ENCODE measurements at places on chromosomes 12 and 14.

DNA sequence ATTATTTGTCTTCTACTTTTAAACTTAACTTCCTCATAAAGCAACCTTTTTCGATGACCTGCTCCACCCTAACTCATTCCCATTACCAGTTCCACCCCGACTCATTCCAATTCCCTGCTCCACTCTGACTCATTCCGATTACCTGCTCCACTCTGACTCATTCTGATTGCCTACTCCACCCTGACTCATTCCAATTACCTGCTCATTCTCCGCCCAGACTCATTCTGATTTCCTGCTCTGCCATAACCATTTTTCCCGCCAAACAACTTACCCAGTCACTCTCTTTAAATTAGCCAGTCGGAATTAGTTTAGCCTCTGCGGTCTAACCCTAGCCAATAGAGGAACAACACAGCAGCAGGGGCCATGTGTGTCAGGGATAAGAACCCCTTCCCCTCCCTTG is 249.1 kb downstream of the DPY19L2 start:
- no peak for DNase-seq

GRCh38 chr14:77883131-77883846 is 83.4 kb downstream of the ADCK1 start:
- no peak for DNase-seq

- no peak for DNase-seq
Measured at GRCh38 chr14:51394804-51395203, 154.8 kb downstream of the TMX1 start.

- DNase-seq, result no peak
Measured at GRCh38 chr12:15532364-15532977, 210.2 kb downstream of the PTPRO start.

GRCh38 chr12:27780612-27781408 is 774 bp upstream of the MANSC4 start:
- peak; percentile 2 for DNase-seq

DNA sequence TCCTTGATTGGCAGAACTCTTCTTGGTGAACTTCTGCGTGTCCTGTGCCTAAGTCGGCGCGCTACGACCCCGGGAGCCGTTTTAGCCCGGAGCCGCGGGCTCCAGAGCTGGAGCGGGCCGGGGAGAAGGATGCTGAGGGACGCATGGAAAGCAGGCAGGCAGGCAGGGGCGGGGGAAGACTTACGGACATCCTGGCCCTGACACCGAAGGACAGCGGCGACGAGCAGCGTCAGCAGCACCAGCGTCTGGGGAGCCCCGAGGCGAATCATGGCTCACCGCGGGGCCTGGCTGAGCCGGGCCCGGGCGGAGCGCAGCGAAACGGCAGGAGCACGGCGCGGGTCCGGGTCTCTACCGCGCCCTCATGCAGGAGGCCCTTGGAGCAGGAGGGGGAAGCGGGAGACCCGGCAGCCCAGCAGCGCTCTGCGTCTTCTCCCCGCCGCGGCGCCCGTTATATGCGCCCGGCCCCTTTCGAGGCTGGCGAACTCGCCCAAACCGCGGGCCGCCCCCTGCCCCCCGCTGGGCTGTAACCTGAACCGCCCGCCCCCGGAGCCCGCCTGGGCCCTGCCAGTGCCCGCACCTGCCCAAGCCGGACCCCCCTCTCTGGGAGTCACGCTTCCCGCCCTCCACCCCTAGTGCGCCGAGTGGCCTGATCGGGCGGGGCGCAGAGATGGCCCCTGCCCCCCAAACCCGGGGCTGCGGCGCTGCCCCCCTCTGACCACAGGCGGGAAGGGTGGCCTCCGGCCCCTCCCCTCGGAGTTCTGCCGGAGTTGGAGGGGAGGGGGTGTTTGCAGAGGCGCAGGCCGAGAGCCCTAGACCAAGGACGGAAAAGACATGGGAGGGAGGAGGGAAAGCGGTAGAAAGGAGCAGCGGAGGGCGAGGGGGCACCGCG is at the start of gene COL2A1:
Gene COL2A1 (minus strand): TSS at position 424 of the 889 bp plus-strand sequence. CDS start 155 bp downstream, at position 269.
- peak; percentile 70 for DNase-seq

GRCh38 chr14:76669770-76670169 is 91.5 kb upstream of the VASH1 start:
- no peak for DNase-seq

DNA sequence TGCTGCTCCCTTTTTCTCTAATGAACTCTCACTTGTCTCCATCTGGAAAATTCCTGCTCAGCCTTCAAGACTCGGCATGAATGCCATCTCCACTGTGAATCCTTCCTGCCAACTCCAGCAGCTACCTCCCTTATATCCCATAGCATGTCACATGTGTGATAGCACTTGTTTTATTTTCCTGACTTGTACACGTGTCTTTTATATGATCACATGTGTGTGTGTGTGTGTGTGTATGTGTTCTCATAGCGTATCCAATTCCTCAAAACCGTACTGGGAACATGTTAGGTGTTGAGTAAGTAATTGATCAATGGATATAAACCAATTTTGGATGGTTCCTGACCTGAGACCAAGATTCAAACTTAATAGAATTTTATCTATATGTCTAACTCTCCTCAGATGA is 1107.7 kb downstream of the GALC start:
- DNase-seq, result no peak

DNA sequence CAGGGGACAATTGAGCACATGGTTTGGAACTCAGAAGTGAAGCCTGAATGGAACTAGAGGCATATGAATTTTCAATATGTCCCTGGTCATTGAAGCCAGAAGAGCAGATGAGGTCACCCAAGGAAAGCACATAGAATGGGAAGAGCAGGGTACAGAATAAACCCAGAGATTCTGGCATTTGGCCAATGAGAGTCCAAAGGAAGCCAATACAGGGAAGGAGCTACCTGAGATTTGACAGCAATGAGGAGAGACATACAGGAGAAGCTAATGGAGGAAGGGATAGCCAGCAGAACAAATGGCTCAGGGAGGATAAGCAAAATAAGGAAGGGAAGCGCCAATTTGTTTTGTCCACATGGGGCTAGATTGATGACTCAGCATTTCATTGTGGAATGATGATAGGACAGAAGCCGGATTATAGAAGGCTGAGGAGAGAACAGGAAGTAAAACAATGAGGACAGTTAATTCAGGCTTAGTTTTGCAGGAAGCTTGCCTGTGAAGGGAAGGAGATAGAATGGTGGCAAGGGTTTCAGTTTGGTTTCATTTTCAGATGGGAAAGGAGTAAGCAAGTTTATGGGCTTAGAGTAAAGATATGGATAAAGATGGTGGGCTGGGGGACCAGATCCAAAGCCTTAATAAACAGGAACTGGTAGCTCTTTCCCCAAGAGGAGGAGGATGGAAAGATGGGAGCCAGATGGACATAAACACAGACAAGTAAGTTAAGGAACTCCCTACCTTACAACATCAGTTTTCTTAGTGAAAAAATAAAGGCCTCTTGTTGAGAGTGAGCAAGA is 3.2 kb upstream of the SPTSSA start:
- no peak for DNase-seq

DNA sequence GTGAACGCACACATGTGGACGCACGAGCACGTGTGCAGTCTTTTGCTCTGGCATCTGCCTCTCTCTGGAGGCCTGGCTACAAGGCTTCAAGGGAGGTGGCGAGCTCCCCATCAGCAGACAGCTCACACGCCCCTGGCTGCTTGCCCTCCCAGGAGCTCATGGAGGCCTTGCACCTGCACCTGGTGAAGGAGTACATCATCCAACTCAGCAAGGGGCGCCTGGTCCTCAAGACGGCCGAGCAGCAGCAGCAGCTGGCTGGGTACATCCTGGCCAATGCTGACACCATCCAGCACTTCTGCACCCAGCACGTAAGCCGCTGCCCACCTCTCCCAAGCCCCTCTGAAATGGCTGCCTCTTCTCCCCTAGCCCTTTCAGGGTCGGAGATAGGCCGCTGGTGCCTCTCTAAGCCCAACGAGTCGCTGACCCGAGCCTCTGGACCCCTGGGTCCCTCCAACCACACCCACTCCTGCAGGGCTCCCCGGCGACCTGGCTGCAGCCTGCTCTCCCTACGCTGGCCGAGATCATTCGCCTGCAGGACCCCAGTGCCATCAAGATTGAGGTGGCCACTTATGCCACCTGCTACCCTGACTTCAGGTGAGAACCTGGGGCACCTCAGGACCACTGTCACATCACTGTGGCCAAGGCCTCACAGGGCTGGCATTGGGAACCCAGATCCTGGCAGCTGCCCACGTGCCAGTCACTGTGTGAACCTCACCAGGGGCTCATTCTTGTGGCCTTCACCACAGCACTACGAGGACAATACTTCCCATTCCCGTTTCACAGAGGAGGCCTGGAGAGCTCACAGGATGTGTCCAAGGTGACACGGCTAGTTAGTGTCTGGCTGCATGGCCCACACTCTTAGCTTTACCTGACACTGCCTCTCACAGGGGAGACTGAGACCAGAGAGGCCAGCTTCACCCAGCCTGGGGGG is 10.2 kb downstream of the TNFAIP2 start:
- no peak for DNase-seq

- DNase-seq, result no peak
Measured at GRCh38 chr12:69102856-69103255, 136.5 kb upstream of the CPSF6 start.

DNA sequence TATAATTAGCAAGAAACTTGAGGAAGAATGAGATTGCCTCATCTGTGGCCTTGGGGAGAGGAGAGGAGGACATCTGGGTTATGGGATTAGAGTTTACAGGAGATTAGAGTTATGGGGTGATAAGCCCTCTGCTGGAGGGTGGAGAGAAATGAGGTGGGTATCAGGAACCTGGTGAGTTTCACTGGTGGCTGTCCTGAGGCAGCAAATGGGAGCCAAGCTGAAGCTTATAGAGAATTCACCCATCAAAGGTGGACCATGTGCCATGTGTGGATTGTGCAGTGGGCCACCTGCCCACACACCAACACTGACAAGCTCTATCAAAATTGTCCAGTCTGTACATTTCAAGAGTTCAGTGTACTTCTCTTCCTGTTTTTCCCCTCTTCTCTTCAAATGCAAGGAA is 135.3 kb downstream of the AEBP2 start:
- no peak for DNase-seq

DNA sequence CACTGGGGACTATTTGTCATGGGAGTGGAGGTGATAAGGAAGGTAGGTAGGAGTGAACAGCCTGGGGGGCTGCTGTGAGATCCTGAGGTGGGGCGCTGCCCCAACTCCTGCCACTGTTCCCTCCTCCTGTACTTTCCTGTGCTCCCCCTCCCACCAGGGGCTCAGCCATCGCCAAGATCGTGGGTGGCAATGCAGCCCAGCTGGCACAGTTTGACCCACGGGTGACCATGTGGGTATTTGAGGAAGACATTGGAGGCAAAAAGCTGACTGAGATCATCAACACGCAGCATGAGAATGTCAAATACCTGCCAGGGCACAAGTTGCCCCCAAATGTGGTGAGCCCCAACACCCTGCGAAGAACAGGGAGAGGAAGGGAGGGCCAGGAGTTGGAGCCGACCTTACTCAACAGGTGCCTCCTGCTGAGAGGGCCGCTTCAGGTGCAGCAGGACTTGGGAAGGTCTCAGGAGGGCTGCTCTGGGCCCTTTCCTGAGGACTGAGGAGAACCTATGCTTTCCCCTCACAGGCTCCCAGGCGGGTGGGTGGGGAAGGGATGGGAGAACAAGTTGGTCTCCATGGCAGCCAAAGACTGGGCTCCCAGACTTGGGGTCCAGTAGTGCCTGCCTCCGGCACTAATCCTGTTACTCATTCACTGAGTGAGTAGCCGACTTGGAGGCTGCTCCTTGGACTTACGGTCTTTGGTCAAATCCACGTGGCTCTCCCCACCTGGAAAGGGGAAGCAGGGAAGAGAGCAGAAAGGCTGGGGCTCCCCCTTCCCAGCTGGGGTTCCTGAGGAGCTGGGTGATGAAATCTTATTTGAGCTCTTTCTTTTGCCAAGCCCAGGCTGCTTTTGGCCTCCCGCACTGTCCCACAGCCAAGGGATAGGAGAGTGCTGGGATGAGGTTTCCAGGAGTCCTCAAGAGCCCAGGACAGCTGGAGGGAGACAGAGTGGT is 884 bp downstream of the GPD1 start:
- no peak for DNase-seq

DNA sequence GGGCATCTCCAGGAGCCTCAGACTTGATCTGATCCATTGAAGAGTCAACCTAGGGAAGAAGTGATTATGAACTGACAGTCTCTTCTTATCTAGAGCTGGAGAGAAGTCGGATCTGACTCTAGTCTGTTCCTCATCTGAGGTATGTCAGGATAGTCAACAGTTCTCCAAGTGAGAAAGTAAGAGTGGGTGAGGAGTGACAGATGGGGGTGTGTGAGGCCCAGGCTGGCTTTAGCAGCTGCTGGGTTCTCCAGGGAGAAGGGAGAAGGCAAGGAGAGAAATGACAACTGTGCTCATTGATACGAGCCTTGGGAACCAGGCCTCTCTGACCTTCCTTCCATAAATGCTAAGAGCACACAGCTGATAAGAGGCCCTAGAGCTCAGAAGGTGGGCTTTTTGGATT is 53.3 kb downstream of the IRAK3 start:
- no peak for DNase-seq

DNA sequence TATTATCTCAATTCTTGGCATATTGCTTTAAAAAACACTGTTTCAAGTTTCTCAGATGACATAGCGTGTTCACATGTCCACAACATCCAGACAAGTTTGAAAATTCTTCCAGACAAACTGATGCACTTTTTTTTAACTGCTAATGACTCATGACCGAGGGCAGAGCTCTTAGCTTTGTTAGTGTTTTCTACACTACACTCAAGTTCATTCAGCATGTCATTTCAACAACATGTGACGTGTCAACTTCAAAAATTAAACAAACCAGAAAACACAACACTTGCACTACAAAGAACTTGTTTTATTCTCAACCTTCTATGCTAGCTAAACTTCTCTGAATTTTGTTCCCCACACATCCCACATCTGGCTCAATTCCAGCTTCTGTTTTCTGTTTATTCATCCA is 1186.3 kb upstream of the FLRT2 start:
- no peak for DNase-seq

DNA sequence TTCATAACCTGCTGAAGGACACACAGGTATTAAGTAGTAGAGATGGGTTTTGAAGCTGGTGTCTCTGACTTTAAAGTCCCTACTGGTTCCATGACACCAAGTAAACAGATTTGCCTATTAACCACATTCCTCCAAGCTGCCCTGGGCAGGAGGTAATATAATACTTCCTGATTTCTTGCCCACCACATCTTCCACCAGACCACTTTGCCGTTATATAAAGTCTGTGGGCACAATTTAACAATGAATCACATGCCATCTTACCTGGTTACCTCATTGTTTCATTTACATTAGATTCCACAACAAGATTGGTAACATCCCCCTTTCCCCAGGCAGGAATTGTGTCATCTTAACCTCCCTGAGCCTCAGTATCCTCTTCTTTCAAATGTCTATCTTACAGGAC is 900 bp upstream of the LRRC23 start:
- DNase-seq, result no peak

DNA sequence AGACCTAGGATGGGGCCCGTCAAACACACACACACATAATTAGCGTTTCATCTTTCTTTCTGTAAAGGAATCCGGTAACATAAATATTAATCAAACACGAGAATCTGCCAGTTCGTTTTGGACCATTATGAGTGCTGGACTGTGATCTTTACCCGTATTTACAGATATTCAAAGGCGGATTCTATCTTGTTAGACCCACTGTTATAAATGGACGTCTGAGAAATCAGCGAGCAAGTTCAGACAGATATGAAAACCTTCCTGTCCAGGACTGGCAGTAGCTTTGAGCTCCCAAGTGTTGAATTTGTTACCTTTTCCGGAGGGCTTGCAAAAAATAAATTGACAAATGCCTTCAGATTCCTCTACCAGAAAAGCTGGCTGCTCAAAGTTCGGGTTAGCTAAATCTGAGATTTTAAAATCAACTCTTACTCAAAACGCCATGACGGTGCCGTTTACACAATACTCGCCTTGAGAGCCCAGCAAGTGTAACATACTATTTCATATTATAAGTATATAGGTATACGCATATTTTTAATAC is 27.6 kb downstream of the BCL11B start:
- no peak for DNase-seq

All from NCI-H1092 (cell line).